Stimulated activated CD8-positive, alpha-beta memory T cell treated with anti-CD3 and anti-CD28 coated beads, Interleukin-15, amount 100 ng/mL, for 1 hour (primary cell): ENCODE measurements at places on chromosomes 16 and 17.

- no peak for DNase-seq
Observed at GRCh38 chr16:81719993-81720392, 59.1 kb upstream of the PLCG2 start.

DNA sequence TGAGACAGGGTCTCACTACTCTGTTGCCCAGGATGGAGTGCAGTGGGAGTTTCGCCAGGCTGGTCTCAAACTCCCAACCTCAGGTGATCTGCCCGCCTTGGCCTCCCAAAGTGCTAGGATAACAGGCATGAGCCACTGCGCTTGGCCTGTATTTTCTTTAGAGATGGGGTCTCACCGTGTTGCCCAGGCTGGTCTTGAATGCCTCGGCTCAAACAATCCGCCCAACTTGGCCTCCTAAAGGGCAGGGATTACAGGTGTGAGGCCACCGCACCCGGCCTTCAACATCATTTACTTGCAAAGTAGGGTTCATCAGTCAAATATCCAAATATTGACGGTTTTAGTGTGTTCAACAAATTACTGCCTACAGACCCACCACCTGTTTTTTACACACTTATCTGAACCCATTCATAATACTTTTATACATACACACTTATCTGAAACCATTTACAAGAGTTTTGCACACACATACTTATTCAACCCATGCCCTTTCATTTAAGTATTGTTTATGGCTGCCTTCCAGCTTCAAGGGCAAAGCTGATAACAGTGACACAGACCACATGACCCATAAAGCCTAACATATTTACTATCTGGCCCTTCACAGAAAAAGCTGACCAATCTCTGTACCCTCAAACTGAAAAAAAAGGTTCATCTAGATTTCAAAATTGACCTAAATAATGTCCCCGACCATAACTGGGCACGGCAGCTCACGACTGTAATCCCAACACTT, 11.9 kb downstream of the TMEM170A start:
- no peak for DNase-seq

GRCh38 chr17:42784409-42784808, 4.0 kb downstream of the WNK4 start:
- DNase-seq: no peak

DNA sequence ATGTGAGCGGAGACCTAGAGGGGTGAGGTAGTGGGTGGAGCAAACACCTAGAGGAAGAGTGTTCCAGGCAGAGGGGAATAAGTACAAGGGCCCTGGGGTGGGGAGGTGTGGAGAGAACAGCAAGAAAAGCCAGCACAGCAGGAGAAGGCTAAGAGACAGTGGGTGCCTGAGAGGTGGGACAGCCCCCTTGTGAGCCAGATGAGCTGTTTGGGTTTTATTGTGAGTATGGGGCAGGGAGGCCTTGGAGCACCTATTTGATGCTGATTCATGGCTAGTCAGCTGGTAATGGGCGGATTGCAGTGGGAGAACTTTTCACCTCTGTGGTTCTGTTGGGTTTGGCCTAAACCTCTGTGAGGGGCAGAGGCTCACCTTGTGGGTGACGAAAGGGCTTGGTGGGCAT, 68.4 kb downstream of the ABCC1 start:
- DNase-seq: no peak

GRCh38 chr17:57572062-57572461, 173.0 kb downstream of the CCDC182 start:
- no peak for DNase-seq

- DNase-seq: peak; percentile 27
Observed at GRCh38 chr17:28712032-28712704, 480 bp upstream of the PROCA1 start.

GRCh38 chr17:17345294-17345597, 42.1 kb downstream of the NT5M start:
- DNase-seq: no peak

- DNase-seq: peak; percentile 27
Observed at GRCh38 chr17:50361561-50362480, 11.2 kb downstream of the MRPL27 start.

- DNase-seq: no peak
Observed at GRCh38 chr16:87961623-87962022, 10.4 kb downstream of the BANP start.

DNA sequence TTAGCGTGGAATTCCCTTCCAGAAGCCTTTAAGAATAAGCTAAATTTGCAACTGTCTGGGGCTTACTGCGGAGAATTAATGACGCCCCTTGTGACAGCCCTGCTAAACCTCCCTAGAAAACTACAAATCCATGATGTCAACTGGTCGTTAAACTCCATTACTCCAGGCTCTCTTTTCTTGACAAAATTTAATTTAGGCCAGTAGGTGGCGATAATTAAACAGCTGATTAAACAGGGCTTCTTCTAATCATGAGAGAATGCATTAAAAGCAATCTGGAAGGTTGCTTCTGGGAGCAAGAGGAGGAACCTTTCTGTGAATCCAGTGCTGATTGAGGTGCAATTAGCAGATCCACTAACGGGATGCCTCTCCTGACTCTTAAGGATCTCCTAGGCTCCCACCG, 8.1 kb upstream of the NLRP1 start:
- DNase-seq: no peak

DNA sequence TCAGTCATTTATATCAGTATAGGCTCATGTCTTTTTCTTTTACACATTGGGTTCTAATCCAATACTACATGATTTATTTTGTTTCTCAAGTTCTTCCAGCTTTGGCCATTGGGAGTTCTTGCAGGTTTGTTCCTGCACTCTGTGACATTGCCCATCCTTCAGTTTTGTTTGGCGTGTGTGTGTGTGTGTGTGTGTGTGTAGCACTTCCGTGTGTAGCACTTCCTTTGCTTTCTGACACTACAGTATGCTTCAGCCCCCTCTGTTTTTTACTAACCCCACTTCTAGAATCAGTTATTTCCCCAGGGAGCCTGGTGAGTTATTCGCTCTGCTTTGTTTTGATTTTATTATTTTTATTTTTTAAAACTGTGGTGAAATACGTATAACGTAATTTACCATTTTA, 75.6 kb upstream of the LGALS9 start:
- DNase-seq: no peak

DNA sequence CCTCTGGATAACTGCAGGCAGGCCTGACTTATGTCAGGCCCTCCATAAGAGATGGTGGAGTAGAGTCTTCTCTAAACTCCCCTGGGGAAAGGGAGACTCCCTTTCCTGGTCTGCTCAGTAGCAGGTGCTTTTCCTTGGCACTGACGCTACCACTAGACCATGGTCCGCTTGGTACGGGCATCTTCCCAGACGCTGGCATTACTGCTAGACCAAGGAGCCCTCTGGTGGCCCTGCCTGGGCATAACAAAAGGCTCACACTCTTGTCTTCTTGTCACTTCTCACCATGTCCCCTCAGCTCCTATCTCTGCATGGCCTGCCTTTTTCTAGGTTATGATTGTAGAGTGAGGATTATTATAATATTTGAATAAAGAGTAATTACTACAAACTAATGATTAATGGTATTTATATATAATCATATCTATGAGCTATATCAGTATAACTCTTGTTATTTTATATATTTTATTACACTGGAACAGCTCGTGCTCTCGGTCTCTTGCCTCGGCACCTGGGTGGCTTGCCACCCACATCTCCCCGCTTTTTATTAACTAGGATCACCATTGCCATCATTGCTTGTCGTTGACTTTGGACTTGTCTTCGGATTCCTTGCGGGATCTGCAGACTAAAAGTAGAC, 59.8 kb upstream of the ARL4D start:
- DNase-seq: peak; percentile 53

DNA sequence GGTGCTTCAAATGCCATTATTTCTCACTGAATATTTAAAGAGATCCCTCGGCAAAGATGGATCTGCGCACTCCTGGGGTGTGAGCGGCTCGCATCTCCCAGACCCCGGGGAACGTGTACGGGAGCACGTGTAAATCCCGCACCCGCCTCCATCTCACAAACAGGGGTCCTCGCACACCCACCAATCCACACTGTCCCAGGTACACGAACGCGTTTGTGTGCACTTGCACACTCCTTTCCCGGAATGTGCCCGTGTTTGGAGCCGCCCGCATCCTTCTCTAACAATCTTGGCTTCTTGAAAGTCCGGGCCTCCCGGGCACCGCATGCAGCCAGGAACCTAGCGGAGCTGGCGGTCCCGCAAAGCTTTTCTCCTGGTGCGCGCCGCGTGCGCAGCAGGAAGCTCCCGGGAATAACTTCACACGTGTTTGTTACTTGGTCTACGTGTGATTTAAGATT, 2.5 kb upstream of the SALL1 start:
- no peak for DNase-seq

DNA sequence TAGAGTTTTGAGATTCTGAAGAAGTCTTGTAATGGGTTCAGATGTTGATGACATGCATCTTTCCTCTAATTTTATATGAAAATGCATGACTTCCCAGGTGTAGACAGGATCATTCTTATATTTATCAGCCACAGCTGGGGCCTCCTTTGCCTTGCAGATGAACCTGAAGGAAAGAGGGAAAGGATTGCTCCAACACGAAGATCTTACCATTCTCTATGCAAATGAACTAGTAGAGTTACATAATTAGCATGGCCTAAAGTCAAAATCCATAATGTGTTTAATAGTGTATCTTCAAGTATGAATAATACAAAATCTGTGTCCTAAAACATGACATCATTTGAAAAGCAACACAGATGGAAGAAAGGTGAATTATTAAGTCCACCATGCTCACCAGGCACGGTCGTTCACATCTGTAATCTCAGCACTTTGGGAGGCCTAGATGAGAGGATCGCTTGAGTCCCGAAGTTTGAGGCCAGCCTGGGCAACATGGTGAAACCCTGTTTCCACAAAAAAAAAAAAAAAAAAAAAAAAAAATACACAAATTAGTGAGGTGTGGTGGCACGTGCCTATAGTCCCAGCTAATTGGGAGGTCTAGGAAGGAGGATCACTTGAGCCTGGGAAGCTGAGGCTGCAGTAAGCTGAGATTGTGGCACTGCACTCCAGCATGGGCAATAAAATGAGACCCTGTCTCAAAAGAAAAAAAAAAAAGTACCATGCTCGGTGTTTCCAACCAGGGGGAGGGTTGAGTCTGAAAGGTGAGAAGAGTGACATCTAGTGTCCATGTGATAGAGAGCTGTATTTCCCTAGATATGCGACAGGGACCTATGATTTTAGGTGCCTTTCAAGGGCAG, 6.3 kb downstream of the VWA3A start:
- no peak for DNase-seq

GRCh38 chr16:78237841-78238240, 138.4 kb downstream of the WWOX start:
- no peak for DNase-seq

GRCh38 chr16:4142268-4142667, 26.0 kb upstream of the ADCY9 start:
- DNase-seq: no peak

- DNase-seq: no peak
Observed at GRCh38 chr17:28159924-28160323, 117.4 kb downstream of the NLK start.

DNA sequence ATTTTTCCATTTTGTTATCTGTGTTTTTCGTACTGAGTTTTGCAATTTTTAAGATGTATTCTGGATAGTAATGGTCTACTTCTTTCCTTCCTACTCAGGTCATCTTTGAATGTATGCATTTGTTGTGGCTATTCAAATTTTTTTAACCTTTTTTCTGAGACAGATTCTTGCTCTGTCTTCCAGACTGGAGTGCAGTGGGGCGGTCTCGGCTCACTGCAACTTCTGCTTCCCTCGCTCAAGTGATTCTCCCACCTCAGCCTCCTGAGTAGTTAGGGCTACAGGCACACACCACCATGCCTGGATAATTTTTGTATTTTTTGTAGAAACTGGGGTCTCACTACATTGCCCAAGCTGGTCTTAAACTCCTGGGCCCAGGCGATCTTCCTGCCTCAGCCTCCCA, 33.6 kb downstream of the VPS35L start:
- DNase-seq: no peak

GRCh38 chr17:29574732-29575510, 6.4 kb downstream of the TP53I13 start:
- no peak for DNase-seq

- DNase-seq: no peak
Observed at GRCh38 chr17:79984877-79985276, 50.8 kb downstream of the TBC1D16 start.

GRCh38 chr16:49638673-49639610, 217.0 kb downstream of the ZNF423 start:
- no peak for DNase-seq

DNA sequence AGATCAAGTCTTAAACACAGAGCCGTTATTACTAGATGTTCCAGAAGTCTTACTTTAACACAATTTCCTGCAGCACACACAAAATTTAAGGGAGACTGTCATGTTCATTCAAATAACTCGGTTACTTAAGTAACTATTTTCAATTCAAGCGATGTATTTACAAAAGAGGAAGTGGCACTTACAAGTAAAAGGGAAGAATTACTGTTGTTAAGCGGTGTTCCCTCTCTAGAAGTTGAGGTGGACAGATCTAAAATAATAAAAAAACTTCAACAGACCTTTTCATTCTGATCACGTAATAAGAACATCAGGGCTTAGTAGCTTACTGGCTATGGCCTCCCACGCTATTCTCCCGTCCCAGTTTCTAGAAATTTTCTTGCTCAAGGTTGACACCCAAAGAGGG, 26.2 kb upstream of the TXNDC11 start:
- DNase-seq: no peak

- DNase-seq: no peak
Observed at GRCh38 chr17:43723697-43724359, 34.8 kb downstream of the SOST start.

GRCh38 chr17:45314741-45315647, 1.8 kb downstream of the MAP3K14 start:
- DNase-seq: no peak

GRCh38 chr17:1036171-1036844, 39.4 kb downstream of the TIMM22 start:
- DNase-seq: no peak

DNA sequence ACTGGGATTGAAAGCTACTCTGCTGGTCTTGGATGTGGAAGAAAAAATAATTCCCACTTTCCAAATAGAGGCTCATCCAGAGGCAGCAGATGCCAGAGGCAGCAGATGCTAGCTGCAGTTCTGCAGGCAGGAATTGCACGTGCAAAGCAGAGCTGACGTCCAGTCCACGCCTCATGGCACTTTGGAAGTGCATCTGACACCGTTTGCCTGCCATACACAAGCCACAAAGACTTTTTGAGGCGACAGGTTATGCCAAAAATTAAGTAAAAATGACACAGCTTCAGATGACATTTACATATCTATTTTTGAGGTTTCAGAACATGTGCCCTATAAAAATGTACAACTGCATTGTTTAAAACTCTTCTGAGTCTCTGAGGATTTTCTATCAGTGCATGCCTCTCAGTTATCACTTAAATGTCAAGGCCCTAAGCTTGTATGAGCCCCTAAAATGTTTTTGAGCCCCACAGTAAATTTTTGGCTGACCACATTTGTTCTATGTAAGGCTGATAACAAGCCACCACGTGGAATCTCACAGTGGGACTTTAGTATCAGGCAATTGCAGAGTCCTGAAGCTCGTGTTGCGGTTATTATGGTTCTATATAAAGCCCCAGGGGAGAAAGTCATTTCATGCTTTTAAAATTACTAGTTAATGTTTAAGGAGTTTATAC, 239.2 kb downstream of the PRKCA start:
- no peak for DNase-seq

- DNase-seq: no peak
Observed at GRCh38 chr16:28300327-28300726, 8.0 kb downstream of the SBK1 start.
